ENCODE measurements at places on chromosomes 2 and 18.

DNA sequence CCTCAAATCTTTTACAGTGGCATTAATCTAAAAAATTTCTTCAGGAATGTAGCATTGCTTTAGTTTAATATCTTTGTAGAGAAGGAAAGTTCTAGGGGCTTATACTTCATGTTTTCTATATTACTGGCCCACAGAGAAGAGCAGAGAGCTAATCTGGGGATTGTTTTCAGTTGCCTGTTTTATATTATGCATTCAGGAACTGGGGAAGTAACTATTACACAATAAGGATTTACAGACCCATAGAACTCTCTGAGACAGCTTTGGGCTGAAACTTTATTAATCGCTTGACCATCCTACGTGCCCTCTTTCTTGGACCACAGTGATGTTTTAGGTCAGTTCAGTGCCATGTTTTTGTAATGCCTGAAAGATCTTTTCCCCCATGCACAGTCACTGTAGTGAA, 29.9 kb downstream of the BIRC6 start:
- no peak for DNase-seq

DNA sequence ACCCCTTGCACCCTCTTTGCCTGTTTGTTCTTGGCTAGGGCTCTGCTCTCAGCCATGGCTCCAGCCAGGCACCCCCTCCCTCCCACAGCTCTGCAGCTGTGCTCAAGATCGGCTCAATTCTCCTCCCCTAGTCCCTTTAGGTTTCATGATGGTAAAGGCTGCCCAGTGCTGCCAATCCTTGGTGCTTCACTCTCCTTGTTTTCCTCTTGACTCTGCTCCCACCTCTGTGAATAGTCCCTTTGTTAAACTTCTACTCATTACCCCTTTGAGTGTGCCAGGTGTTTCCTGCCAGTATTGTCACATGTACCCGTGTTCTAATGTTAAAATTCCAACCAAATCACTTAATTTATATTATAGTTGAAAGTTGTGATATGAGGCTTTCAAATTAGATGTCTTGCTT, 101.0 kb upstream of the CERS6 start:
- DNase-seq, result no peak

GRCh38 chr2:43751476-43751990, 22.3 kb upstream of the DYNC2LI1 start:
- DNase-seq, result no peak

- peak; percentile 37 for DNase-seq
Measured at GRCh38 chr18:9701609-9702349, 6.3 kb upstream of the RAB31 start.

GRCh38 chr18:38933910-38934510, 1368.4 kb upstream of the CELF4 start:
- DNase-seq, result no peak

GRCh38 chr2:172821370-172822338, 86.0 kb downstream of the RAPGEF4 start:
- no peak for DNase-seq

GRCh38 chr18:34287825-34288224, 63.1 kb upstream of the NOL4 start:
- no peak for DNase-seq

- DNase-seq, result no peak
Measured at GRCh38 chr18:56869189-56869777, 218.1 kb downstream of the WDR7 start.

DNA sequence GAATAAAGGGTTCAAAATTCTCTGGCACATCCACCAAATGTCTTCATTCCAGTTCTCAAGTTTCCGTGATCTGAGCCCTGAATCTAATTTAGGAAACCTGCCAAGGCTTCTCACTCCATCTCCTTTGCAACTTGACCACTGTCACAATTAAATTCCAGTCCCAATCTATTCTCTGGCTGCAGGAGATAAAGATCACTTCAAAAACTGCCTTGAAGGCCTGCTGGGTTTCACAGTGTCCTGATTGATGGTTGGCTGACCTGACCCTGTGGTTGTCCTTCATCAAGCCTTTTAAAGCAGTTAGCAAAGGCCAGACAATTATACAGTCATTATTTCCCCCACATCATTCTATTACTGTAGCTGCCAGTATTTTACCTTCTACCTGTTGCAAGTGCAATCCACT, 60.3 kb upstream of the DNAJC10 start:
- no peak for DNase-seq

- no peak for DNase-seq
Measured at GRCh38 chr2:148887350-148888002, 12.4 kb downstream of the KIF5C start.

- DNase-seq, result peak; percentile 56
Measured at GRCh38 chr18:35949903-35950627, 22.4 kb upstream of the RMP24 start.

- DNase-seq, result peak; percentile 80
Measured at GRCh38 chr2:173448938-173449471, 94.3 kb downstream of the CDCA7 start.

DNA sequence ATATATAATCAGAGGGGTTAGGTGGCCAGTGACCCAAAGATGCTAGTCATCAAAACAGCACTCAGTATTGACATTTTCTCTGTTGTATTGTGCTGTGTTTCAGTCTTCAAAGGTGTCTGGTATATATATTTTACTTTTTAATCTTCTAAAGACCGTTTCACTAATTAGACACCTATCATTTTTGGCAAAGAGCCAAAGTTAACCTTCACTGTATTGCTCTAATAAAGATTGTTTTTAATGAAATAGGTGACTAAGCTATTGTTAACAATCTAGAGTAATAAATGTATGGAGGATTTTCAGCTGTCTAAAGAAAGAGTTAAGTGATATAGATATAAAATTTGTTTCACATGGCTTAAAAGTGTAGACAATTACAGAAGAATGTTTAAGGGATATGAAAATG, 264.0 kb downstream of the CNTNAP5 start:
- DNase-seq, result no peak

DNA sequence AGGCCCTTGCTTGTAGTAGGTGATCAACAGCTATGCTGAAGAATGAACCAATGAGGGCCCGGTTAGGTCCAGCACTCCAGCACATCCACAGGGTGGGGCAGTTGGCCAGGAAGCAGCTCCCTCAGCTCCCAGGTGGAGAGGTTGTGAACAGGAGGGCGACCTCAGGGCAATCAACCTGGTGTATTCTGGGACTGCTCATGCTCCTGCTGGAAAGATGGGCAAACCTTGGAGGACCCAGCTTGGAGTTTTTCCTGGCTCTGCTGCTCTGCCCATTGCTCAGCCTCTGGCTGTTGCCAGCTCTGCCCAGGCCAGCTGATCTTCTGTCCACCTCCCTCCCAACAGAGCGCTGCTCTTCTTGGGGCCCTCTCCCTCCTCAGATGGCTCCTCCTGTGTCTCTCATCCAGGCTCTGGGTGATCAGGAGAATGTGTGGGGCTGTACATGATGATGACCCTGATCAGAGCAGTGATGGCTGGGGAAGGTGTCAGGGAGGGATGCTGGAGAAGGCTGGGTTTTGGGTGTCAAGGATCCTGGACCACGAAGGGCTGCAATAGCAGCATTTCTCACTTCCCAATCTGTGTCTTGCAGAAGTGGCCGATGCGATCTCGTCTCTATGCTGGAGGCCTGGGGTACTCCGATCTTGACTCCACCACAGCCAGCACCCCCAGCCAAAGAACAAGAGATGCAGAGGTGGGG, 3.4 kb downstream of the TCF23 start:
- no peak for DNase-seq

DNA sequence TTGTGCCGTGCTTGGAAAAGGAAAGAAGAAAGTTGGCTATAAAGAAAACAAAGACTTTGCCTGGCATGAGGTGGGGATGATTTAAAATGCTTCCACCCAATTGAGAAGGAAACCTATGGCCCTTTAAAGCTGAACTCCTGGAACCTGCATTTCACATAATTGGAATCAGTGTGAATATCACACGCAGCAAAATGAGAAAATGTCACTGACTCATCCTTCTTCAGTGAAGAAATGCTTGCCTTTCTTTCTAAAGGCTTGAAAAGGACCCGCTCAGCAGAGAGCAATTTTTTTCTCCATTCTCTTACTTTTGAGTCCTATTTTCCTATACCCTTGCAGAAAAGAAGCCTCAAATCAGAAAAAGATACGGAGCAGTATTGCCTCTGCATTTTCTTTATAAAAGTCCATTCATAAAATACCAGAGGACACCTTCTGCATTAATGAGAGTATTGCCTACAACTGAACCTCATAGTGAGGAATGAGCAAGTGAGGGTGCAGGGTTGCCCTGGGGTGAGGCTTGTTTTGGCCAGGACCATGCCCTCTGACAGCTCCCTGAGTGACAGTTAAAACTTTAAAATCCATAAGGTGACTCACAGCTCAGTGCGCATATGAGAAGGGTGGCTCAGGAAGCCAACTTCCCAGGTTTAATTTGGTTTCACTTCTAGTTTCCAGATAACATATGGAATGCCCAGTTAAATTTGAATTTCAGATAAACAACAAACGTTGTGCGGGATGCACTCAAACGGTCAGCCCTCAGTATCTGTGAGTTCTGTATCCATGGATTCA, 191.9 kb upstream of the GYPC start:
- no peak for DNase-seq

GRCh38 chr2:96760986-96761832, 507 bp downstream of the CNNM4 start:
- no peak for DNase-seq

- no peak for DNase-seq
Measured at GRCh38 chr18:44788334-44788733, 107.6 kb downstream of the SETBP1 start.

- no peak for DNase-seq
Measured at GRCh38 chr2:238267884-238268680, 20.3 kb downstream of the PER2 start.

DNA sequence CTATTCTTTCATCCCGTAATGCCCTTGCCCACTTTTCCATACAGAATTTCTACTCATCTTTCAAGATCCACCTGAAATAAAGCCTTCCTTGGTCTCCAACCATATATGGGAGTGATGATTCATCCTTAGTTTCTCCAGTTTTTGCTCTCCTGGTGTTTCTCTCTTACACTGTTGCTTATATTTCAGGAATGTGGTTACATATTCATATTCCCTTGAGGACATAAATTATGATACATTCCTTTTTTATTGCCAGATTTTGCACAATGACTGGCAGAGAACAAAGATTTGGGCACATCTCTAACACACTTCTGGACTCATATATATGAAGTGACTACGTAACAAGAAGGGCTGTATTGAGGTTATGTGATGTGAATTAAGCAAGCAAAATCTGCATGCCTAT, 1573.4 kb upstream of the NXPH2 start:
- DNase-seq, result no peak

DNA sequence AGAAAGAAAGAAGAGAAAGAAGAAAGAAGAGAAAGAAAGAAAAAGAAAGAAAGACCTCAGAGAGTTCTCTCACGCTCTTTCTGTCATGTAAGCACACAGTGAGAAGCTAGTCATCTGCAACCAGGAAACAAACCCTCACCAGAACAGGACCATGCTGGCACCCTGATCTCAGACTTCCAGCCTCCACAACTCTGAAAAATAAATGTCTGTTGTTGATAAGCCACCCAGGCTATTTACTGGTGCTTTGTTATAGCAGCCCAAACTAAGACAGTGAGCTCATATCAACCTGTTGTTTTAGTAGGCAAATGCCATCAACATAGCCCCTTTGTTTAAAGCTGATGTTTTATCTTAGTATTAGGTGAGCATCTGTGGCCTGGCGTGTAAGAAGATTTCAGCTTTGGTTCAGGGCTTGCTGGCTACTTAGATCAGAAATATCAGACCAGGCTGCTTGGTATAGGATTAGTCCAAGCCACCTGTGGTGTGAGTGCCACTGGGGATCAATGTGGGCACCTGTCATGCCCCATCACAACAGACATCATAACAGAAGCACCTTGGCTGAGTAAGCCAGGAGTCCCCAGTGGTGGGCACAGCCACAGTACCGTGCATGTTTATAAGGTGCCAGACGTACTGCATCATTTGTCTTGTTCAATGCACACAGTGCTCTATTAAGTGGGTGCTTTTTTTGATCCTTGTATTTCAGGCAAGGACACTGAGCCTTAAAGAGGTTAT, 94.4 kb downstream of the LBH start:
- no peak for DNase-seq

DNA sequence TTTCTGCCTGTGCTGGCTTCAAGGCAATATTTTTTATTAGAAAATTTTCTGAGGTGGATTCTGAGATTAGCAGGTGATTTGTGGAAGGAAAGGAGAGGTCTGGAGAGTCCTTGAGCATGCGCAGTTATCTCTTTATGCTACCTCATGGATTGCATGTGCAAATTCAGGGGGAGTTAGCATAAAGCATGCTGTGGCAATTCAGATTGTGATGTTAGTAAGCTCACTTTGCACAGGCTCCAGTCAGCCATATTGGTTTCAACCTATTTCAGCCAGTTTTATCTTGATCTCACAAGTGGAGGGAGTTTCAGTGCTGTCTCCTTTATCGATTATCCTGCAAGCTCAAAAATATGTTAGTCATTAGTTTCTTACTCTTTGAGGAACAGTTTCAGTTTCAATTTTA, 2012.3 kb upstream of the PIK3C3 start:
- DNase-seq, result no peak

- DNase-seq, result no peak
Measured at GRCh38 chr2:104896446-104896845, 42.5 kb downstream of the POU3F3 start.

- no peak for DNase-seq
Measured at GRCh38 chr18:62381373-62381772, 56.3 kb downstream of the TNFRSF11A start.

GRCh38 chr2:8170552-8171327, 511.1 kb upstream of the ID2 start:
- no peak for DNase-seq

DNA sequence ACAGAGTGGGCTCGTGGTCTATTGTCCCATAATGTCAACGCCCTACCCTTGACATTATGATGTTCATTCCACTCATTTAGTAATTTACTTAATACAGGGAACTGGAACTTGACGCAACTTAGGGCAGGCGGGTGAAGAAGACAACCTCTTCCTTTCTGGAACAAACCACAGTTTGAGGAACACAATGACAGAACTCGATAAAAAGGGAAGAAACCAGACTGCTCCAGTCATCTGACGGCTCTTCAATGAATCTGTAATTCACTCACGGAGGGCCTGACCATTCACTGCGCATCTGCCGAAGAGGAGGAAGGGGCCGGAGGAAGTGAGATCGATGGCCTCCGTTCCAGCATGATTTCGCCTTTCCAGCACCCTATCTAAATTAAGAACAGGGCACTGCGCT, 83.2 kb downstream of the BCL2 start:
- no peak for DNase-seq

DNA sequence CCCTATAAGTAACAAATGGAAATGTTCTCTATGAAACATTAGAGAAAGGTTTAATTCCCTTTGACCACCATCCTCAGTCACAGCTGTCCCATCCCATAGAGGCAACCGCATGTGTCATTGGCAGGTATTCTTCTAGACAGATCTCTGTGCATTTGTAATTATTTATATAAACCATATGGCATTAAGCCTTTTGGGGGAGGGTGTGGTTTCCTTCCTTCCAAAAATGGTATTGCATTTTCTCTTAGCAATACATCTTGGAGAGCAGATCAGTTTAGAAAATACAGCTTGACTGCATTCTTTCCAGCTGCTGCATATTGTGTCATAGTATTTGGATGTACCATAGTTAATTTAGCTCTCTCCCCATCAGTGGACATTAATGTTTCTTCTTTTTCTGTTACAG, 57.7 kb downstream of the LCLAT1 start:
- no peak for DNase-seq

All from stimulated activated CD4-positive, alpha-beta T cell treated with anti-CD3 and anti-CD28 coated beads, Interleukin-15, amount 100 ng/mL, for 24 hours (primary cell).